ENCODE measurements at places on chromosomes 12 and 14. TPM values are rescaled to one million over a fixed set of nuclear protein-coding genes. Genes with fewer than 3 reads are reported as not detected.

- DNase-seq: no peak
These were observed 65.8 kb downstream of the TRIM9 start for GRCh38 chr14:51028851-51029754.

DNA sequence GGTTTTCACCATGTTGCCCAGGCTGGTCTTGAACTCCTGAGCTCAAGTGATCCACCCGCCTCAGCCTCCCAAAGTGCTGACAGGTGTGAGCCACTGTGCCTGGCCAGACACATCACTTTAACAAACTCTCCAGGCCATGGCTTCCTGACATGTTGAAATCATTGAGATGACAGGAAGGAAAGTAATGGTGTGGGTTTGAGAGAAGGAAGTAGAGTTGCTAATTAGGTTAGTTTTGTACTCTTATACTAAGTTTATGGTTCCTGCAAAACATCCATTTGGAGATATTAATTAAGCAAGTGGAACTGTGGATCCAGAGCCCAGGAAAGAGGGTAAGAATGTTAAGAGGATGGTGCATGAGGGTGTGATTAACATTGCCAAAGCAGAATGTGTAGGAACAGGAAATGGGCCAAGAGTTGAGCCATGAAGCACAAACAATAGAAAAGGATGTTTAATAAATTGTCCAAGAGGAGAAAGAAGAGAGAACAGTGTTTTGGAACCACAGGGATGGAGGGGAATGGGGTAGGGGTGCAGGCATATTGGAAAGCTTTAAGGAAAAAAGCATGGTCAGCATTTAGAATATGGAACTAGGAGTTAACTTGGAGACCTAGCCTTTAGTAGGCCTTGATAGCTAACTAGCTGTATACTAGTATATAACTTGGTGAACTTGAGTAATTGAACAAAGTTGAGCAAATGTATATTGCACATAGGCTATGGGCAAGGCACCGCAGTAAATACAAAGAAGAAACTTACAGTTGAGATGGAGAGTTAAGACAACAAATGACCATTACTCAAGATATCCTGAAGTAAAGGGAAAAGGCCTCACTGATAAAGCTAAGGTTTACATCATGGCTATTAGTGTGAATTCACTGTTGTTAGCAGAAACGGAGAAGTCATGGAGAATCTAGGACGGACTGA is 91.3 kb upstream of the DNM1L start:
- DNase-seq: no peak

DNA sequence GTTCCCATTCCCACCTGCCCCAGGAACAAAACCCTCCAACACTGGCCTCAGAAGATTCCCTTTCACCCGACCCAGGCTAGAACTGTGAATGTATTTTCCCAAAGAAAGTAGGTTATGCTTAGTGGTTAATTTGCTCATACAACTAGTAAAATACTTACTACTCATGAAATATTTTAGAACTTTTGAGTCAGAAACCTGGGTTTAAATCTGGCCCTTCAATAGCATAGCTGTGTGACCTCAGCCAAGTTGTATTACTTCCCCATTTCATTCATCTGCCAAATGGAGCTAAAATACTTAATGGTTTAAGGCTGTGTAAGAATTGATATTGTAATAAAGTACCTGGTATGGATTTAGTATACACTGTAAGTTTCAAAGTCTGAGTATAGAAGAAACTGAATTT is 69.1 kb upstream of the DNM1L start:
- no peak for DNase-seq

DNA sequence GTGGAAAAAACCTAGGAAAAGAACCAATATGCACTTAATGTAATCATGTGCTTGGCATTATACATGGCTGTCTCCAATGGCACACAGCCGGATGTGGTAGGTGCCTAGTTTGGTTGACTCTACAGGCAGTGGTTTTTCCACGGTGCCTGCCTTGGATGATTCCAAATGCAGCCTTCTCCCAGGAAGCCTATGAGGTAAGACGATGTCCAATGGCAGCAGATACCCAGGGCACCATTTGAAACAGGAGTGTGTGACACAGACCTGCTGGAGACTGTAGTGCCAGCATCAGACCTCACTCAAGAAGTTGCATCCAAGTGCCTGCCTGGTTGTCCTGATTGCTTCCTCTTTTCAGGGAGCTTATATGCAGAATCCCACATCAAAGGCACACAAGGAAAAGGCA is 88.0 kb upstream of the VASH1 start:
- no peak for DNase-seq

GRCh38 chr12:114901316-114901715 is 217.3 kb upstream of the TBX3 start:
- DNase-seq: no peak

- DNase-seq: no peak
These were observed 2.6 kb upstream of the JAG2 start for GRCh38 chr14:105171004-105171673.

Gene AMDHD1
- total RNA-seq: 0.28 TPM

Gene RDH16
- total RNA-seq: 0.17 TPM

DNA sequence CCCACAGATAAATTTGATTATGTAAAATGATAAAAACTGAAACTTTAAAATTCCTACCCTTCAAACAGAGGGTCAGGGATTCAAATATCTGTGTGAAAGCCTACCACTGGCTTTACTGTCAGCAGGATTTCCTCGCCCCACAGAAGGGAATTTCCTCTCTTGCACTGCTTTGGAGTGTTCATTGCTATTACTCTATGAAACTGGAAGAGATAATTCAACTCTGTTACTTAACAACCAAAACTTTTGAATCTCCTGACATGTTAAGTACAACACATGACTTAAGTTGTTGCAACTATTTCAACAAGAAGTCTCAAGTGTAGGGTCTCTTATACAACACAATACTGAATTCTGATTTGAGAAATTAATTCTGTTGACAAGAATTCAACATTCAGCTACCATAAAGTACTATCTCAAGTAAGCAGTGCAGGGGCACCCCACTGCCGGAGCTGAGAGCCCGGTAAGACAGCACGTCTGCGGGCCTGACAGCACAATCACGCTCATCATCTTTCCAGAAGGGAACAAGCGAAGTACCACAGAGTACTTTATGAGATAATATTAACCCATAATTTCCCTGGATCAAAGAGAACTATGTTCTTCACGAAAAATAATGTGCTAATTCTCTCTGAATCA is 22.9 kb downstream of the DICER1 start:
- peak; percentile 26 for DNase-seq

Gene TBX5
- total RNA-seq: not detected

Gene OAS2
- 8.4 TPM for total RNA-seq

DNA sequence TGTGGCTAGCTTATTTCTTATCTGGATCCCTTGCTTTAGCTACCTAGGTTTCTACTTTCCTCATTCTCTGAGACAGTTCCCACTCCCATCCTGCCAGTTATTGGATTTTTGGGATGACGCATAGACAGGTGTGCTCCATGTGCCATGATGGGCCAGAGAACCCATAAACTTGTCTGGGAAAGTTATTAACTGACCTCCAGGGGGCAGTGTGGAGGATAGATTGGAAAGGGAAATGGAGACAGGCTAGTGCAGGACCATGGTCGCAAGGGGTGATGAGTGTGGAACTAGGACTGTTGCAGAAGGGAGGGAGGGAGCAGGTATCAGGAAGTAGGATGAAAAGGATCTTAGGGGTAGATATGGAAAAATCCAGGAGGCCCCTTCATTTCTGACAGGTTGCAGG is 80.3 kb downstream of the ESRRB start:
- DNase-seq: peak; percentile 70

GRCh38 chr14:53450871-53451270 is 297.7 kb upstream of the DDHD1 start:
- peak; percentile 23 for DNase-seq

GRCh38 chr12:116687888-116688287 is 50.0 kb downstream of the SPRING1 start:
- peak; percentile 70 for DNase-seq

DNA sequence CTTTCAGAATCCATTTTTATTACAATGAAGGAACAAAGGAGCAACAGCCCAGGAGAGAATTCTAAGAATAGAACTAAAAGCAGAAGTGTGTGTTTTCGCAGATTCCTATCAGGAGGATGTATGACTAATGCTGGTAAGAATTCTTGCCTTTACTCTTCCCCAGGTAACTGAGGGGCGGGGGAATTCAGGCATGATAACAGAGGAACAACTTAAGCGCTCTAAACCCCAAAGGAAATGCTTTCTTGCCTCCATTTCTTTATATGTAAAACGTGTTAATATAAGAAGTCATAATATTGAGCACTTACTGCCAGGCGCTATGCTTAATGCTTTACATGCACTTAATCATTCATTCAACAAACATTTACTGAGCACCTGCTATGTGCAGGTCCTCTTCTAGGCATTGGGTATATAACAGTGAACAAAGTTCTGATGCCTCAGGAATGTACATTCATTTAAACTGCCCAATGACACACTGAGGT is 4.5 kb downstream of the HCAR1 start:
- DNase-seq: peak; percentile 78

- DNase-seq: peak; percentile 7
These were observed 353.4 kb downstream of the KCNH5 start for GRCh38 chr14:62691647-62692489.

- no peak for DNase-seq
These were observed 194.4 kb upstream of the CRY1 start for GRCh38 chr12:107287436-107288413.

Gene SPTB
- under 0.01 TPM for total RNA-seq

GRCh38 chr14:91716999-91717398 is 14.9 kb downstream of the CATSPERB start:
- no peak for DNase-seq

- peak; percentile 46 for DNase-seq
These were observed 65.4 kb downstream of the ACSM4 start for GRCh38 chr12:7369274-7369729.

DNA sequence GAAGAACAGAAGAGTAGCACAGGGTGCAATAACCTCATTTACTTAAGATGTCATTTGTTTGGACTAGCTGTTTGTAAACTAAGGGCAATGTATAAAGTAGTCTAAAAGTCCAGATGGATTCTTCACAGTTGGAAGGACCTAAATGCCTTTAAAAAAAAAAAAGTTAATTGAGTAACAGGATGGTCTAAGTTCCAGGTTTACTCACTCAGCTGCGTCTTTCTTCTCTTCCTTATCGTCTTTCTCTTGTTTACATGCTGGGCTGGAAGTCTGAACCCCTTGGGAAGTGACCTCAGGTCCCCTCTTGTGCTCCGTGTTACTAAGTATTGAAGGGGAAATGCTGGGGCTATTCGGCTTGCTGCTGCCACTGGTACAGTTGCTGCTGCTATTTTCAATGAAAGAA is 82.5 kb downstream of the SH2B3 start:
- DNase-seq: peak; percentile 37

GRCh38 chr12:91380631-91381030 is 198.0 kb upstream of the DCN start:
- DNase-seq: no peak

- DNase-seq: no peak
These were observed 21.3 kb downstream of the BCL11B start for GRCh38 chr14:99250636-99251208.

GRCh38 chr14:105952826-105953225 is 426.4 kb downstream of the TMEM121 start:
- no peak for DNase-seq

DNA sequence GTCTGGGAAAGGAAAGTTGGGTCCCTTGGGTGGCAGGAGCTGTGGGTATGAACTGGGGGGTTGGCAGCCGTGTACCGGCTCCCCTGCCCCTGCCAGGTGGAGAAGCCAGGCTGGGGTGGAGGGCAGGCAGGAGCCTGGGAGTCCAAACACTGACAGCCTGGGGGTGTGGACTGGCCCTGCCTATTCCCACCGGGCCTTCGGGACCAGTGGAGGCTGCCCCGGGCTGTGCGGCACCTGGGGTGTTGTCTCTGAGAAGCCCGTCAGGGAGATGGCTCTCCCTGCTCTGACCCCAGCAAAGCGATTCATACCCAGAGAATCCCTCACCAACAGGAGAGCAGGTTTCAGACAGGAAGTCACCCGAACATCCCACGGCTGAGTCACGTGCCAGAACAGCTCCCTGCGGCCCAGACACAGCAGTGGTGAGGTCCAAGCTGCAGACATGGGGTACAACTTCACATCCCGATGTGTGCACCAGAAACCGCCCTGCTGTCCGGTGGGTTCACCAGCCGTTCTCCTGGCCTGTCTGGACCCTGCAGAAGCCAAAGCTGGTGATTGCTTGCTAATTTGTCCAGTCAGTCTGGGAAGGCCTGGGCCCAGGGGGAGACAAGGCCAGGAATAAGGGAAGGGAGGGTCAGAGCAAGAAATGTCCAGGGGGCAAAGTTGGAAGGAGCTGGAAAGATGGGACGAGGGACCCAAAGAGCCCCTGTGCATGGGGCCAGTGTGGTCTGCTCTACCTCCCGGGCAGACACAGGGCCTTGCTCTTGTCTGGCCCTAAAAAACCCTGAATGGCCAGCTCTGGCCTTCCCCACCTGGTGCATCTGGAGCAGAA is 2.1 kb upstream of the GPR132 start:
- DNase-seq: no peak

Gene TEAD4
- total RNA-seq: 24.7 TPM

DNA sequence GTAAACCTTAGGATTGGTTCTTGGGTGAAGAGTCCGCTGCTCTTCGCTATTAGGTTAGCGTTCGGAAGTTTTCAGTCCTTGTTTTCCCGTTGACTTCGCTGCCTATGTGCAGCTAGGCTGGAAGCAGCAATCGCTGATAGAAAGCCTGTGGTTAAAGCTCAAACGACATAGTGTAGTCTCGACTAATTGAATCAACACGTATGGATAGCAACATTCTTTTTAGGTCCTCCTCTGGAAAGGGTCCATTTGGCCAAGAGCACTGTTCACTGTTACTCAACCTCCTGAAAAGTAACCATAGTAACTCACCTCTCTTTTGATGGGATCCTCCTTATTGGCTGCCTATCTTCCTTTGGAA is 355.5 kb downstream of the SNAPC1 start:
- DNase-seq: no peak

Gene MFAP5
- 0.85 TPM for total RNA-seq

Gene IL26
- not detected for total RNA-seq

Gene ASIC1
- total RNA-seq: 0.14 TPM

Gene SERPINA10
- not detected for total RNA-seq

DNA sequence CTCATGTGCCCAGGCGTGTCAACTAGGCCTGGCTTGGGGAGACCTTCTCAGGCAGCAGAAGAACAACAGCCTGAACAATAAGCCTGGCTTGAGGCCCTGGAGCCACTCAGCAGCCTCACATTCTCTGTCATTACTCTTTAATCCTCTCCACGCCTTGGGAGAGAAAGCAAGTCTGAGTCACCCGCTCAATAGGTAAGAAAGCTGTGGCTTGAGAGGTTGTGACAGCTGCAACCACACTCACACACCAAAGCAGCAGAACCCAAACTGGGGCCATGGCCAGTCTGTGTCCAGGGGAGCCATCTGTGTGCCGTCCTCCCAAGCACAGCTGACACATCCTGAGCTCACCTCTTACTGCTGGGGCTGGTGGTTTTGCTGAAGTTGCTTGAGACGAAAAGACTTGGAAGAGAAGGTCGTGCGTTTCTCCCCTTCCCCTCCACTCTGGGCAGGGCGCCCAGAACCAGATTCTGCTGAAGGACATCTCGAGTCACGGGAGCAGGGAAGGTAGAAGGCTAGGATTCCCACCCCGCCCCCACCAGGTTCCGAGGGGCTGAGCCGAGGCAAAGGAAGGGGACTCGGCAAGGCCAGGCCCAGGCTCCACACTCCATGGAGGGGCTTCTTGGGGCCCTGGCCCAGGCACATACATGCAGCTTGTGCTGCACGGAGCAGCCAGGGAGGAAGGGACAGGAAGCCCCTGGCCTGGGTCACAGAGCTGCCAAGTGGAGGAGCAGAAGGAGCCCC is 5.5 kb downstream of the TMEM63C start:
- DNase-seq: no peak

Measured in dermis blood vessel endothelial cell (primary cell).